Astrocyte of the cerebellum (primary cell): ENCODE measurements at places on chromosomes 4 and X.
A peak's percentile ranks its signal among the peaks of the same experiment; 100 is the strongest.

DNA sequence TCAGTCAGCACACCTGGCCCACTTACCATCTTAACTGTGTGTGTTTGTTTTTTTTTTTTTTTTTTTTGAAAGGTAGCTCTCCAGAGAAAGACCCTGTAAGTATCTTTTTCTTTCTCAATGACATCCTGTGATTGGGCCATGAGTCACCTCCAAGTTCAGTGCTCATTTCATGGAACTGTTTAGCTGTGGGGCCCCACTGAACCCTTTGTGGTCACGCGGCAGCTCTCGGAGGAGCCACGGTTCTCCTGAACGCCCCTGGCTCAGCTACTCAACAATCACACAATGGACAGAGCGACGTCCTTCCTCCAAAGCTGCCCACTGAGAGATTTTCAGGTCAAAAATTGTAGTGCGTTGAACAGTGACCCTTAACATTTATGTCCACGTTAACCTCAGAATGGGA lies 14.2 kb upstream of the IL3RA start:
- no peak for DNase-seq

GRCh38 chrX:25066131-25066530 lies 50.4 kb upstream of the ARX start:
- DNase-seq = no peak

- no peak for DNase-seq
Measured at GRCh38 chrX:101057093-101057714, 5.3 kb upstream of the TRMT2B start.

- DNase-seq = no peak
Measured at GRCh38 chr4:7121866-7122653, 54.2 kb upstream of the GRPEL1 start.

DNA sequence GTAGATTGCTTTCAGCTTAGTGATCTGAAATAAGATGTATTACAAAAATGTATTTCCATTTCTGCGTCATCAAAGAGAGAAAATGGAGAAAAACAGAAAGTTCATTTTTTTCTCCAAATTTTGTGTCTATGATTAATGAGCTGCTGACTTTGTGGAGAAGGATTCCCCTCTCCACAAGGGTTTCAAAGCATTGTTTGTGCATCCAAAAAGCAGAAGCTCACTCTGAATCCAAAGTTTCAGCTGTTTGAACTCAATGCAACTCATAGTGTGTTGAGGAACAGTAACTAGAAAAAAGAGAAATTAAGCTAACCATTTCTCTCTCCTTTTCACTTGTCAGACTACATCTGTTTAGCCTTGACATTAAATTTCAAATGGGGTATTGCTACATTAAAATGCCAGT lies 62.9 kb upstream of the SLC7A11 start:
- DNase-seq = no peak

DNA sequence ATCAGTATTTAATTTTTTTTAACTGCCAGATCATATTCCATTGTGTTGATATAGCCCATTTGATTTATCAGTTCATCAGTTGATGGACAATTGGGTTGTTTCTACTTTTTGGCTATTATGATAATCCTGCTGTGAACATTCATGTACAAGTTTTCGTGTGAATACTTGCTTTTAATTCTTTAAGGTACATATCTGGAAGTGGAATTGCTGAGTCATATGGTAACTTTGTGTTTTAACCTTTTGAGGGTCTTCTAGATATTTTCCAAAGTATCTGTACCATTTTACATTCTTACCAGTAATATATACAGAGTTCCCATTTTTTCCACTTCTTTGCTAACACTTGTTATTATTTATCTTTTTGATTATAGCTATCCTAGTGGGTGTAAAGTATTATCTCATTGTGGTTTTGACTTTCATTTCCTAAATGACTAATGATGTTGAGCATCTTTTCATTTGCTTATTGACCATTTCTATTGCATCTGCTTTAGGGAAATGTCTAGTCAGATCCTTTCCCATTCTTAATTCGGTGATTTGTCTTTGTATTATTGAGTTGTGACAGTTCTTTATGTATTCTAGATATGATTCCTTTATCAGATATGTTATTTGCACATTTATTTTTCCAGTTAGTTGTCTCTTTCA lies 75.2 kb upstream of the NUDT6 start:
- no peak for DNase-seq

DNA sequence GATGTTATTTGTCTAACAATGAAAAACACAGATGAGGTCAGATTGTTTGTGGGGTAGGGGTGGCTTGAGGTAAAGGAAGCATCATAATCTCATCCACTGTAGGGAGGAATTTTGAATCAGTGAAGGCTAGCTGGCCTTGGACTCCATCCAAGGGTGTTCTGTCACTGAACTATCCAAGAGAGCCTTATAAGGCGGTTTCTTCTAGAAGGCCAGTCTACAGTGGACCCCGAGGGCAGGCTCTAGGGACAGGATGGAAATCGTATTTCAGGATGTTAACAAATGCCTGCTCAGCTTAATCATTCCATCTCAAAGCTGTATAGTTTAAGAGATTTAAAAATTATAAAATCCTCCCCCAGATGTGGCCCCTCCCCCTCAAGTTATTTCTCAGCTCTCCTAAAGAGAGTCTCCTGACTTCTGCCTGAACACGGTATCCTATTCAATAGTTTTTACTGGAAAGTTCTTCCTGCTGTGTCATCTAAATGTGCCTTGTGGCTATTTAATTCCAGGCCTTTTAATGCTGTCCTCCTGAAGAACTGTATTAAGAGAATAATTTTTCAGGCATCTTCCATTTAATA lies 8.0 kb downstream of the IGFBP7 start:
- DNase-seq = peak; percentile 35

- no peak for DNase-seq
Measured at GRCh38 chrX:17829566-17829965, 31.5 kb downstream of the RAI2 start.

DNA sequence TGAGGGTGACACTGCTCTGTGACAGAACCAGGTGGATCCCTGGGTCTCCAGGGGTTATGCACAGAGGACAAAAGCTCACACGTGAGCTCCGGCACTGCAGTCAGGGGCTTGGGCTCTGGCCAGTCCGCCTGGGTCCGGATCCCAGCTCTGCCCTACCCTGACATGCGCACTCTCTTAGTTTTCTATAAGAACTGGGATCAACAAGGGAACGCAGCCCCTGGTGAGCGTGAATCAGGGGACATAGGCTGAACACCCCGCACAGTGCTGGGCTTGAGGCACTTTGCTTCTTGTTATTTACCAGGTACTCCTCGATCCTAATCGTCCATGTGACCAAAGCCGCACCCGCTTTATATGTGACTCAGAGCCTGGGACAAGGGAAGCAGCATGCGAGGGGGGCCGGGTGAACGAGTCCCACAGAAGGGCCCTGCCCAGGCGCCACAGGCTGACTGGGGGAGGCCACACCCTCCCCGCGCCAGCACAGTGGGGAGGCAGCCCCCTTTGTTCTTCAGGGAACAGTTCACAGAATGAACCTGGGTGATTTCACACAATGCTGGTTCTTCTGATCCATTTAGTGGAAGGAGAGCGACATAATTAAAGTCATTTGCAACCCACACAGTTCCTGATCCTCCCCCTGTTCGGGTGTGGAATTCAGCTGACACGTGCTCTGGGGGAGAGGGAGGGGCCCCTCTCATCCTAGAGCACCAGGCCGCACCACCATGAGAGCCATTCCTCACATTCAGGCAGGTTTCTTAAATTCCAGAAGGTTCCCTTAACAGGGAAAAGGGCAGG lies 55.5 kb downstream of the WFS1 start:
- no peak for DNase-seq

DNA sequence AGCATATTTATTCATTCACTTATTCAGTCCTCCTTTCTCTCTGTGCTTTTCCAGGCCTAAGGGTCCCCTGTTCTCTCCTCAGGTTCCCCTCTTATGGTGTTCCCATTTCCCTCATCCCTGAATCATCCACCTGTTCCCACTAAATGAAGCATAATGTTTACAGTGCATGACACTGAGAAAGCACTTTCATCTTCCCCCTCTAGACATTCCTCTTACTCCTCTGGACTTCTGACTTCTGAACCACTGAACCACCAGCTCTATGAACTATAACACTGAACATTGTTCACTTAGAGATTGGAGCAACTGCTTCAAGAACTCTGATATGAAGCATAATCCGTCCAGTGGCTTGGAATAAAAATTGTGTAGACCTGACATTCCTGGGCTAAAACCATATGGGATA lies 59.5 kb downstream of the CD38 start:
- no peak for DNase-seq

GRCh38 chr4:148207068-148207467 lies 235.1 kb downstream of the NR3C2 start:
- DNase-seq = no peak

DNA sequence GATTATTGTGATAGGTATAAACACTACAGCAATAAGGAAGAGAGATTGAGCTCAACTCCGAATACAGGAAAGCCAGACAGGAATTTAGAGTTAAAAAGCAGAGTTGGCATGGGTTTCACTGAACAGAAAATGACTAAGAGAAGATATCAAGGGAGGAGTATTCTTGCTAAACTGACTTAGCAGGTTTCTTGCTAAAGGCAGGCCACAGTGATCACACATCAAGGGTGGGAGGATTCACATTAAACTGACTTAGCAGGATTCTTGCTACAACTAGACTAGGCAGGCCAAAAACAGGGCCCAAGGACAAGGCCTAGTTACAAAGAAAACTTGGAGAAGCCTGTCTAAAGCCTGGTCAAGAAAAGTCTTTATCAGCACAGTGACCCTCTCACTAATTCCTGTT lies 195.1 kb downstream of the MAGEB5 start:
- DNase-seq = no peak

DNA sequence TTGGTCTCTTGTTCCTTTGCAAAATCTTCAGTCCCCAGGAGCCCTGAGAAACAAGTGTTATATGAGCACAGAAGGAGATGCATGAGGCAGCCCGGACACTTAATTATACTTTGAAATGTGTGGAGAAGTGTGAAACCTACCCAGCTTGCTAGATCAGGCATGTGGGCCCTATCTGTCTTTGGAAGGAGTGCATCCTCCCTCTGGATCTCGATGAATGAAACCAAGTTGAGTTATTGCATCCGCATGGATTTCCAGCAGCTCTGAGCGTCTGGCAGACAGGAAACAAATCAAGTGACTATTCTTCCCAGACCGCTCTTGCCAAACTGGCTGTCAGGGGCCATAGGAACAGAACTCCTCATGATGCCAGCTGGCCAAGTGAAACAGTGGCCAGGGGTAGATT lies 19.6 kb upstream of the SOWAHD start:
- DNase-seq = no peak

DNA sequence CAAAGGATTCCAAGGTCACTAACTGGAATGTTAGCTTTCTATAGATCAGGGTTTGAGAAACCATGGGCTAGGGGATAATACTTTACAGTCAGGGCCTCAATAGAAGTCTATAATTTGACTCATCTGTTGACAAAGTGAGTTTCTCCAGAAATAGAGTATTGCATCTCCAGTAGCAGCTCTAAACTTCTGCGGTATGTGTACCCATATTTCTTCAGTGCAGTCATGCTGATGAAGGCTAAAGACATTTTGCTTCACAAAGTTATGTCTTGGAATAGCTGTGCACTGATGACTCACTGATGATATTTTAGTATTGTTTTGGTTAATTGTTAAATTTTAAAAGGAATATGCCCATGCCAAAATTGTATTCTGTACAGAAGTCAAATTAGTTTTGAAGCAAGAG lies 464.9 kb upstream of the AMOT start:
- peak; percentile 12 for DNase-seq

DNA sequence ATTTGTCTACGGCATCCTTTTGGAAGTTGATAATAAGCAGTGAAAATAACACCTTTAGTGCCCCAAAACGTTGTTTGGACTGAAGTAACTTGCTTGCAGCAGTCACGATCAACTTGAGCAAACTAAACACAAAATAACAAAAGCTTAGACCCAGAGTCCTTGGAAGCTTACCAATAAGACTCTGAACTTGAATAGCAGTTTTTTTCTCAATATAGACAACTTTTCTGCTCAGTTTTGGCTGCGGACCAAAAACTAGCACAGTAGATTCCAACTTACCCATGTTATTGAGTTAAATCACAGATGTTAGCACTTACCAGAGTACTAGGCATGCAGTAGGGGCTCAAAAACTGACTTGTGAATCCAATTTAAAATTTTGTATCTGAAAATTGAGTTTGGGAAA lies 746.9 kb downstream of the PCDH19 start:
- no peak for DNase-seq

DNA sequence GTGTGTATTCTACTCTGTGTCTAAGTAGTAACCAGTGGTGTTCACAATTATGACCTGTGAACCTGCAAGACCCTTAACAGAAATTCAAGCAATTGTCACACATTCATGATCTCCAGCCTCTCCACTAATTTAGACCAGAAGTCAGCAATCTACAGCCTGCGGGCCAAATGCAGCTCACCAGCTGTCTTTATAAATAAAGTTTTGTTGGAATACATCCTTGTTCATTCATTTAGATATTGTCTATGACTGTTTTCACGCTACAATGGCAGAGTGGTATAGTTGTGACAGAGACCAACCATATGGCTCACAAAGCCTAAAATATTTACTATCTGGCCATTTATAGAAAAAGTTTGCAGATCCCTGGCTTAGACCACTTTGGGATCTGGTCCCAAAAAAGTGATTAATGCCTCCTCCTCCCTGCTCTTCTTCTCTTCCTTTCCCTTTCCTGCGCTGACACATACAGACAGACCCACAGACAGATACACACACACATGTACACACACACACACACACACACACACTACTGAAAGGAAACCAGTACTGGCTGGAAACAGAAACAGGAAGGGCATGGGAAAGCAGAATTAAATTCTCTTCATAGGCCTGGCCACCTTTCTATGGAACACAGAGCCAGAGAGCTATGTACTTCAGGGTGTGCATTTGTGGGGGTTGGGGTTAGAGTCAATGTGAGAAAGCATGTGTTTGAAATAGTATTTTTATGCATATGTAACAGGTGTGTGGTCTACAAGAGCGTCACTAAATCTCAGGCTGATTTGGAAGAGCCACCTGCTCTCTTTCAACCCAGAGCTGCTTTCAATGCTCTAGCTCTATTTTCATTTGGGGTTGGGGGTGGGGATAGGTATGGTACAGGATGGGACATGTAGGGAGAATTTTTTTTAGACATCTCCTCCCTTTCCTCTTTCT lies 49.7 kb upstream of the TMEM164 start:
- no peak for DNase-seq

DNA sequence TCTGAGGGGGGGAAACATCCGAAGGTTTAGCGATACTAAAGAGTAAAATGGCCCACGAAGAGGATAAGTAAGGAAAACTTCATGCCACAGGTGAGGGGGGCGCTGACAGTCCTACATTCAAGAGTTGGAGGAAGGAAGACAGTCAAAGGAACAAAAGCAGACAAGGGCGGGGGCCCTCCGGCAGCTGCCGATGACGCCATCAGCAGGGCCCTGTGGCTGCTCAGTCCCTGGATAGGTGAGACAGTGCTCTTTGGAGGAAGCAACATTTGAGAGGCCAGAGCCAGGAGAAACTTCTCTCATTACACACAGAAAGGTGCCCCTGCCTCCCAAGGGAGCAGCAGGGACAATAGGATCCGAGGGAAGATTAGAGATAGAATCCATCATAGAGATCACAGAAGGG lies 41.5 kb downstream of the RAB40AL start:
- no peak for DNase-seq

- no peak for DNase-seq
Measured at GRCh38 chr4:111806331-111806730, 338.9 kb upstream of the FAM241A start.
